ENCODE measurements at places on chromosomes 3 and 15.

DNA sequence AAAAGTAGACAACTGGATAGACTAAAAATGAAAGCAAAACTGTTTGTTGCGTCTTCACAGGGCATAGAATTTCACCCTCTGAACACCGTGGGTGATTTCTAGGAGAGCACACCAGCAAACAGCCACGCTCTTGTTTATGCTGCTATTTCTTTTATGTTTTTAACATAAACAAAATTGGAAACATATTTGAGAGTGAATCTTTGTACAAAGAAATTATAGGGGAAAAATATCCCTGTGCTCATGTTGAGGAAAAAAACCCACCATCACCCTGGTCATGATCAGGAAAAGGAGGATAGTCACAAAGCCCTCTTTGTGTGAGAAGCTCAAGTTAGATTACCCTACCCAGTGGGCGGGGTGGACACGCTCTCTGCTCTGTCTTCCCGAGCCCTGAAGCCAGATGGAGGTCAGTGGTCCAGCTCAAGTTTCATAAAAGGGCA is 313.3 kb downstream of the SATB1 start:
- DNase-seq = no peak

- DNase-seq = no peak
Observed at GRCh38 chr3:149809699-149810098, 3.3 kb upstream of the RNF13 start.

DNA sequence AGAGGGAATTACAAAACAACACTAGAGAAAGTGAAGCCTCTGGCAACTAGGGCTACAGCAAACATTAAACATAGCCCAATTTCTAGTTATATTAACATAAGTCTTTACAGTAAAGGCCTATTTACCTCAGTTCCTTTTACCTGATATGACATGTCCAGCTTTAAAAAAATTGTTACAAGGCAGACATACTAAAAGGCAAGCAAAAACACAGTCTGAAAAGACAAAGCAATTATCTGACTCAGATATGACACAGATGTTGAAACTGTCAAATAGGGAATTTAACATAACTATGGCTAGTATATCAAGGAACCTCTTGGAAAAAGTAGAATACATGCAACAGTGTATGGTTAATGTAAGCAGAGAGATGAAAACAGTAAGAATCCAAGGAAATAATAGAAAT is 238.6 kb downstream of the RAP2B start:
- DNase-seq = no peak

DNA sequence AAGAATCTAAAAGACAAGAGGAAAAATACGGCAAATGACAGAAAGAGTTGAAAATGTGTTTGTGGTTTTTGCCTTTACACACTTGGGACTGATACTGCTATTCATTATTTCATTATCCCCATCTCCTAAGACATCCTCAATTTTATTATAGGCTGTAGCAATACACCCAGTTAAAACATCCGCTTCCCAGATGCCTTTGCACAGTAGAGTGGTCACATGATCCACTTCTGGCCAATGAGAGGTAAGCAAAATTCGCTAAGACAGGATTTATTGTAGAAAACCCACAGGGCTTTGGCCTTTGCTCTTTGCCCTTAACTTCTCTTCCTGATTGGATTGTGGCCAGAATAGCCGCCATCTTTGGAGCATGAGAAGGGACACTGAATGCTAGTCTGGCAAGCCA is 53.2 kb upstream of the BOC start:
- no peak for DNase-seq

DNA sequence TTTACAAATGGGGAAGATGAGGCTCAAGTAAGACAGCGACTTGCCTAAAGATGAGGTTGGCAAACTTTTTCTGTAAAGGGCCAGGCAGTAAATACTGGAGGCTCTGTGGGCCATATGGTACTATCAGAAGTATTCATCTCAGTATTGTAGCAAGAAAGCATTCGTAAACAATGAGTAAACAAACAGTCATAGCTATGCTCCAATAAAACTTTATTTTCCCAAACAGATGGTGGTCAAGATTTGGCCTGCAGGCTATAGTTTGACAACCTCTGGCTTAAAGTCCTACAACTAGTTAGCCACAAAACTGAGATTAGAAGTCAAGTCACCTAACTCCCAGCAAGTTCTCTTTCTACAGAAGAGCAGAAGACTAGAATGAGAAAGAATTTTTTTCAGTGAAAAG is 177.0 kb upstream of the NECTIN3 start:
- DNase-seq = no peak

- no peak for DNase-seq
Observed at GRCh38 chr15:70324001-70324974, 226.6 kb upstream of the TLE3 start.

DNA sequence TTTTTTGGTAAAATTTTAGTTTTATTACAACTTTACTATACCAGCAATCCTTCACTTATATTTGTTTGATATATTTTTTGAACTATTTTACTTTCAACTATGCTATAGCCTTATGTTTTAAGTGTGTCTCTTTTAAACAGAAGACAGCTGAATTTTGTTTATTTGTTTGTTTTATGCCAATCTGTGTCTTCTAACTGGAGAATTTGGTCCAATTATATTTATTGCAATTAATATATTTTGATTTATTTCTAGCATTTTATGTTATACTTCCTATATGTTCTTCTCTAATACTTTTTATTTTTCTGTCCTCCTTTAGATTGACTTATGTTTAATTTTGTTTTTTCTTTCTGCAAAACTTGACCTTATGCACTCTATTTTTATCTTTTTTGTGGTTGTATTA is 4.9 kb upstream of the MME start:
- no peak for DNase-seq

- DNase-seq = no peak
Observed at GRCh38 chr15:95565016-95565600, 765.4 kb upstream of the NR2F2 start.

- no peak for DNase-seq
Observed at GRCh38 chr3:131972550-131972949, 62.3 kb downstream of the CPNE4 start.

GRCh38 chr3:153052096-153052460 is 109.9 kb upstream of the RAP2B start:
- DNase-seq = no peak

- DNase-seq = no peak
Observed at GRCh38 chr3:45008117-45008516, 18.0 kb upstream of the CLEC3B start.

GRCh38 chr15:59924812-59925522 is 79.1 kb upstream of the FOXB1 start:
- no peak for DNase-seq

GRCh38 chr15:71043373-71043772 is 71.9 kb upstream of the THSD4 start:
- no peak for DNase-seq

DNA sequence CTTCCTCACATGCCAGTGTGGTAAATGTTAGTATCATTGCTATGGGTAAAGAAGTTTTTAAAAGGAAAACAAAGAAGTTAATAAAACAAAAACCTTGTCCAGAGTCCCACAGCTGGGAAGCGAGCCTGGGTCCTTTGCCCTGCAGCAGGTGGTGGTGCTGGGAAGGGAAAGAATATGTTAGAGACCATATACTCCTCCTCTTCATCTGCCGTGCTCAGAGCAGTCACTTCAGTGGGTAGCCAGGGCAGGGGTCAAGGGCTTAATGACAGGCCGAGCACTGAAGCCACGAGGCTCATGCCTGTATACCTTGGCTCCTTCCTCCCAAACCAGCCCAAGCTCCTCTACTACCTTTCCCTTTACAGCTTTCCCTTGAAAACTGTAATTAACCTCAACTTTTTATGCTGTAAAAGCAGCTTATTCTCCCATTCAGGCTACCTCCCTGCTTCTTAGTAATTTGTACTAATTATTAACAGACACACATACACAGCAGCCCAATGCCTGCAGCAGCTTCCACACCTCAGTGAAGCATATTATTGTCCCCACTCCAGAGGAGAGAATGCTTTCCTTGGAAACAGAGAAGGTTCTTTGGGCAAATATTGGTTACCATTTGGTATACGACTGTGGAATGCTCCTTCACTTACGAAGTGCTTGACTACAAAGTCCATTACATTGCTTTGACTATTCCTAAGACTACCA is 362.1 kb downstream of the EPHB1 start:
- DNase-seq = no peak

- DNase-seq = no peak
Observed at GRCh38 chr3:128825117-128825725, 54.2 kb upstream of the ACAD9 start.

DNA sequence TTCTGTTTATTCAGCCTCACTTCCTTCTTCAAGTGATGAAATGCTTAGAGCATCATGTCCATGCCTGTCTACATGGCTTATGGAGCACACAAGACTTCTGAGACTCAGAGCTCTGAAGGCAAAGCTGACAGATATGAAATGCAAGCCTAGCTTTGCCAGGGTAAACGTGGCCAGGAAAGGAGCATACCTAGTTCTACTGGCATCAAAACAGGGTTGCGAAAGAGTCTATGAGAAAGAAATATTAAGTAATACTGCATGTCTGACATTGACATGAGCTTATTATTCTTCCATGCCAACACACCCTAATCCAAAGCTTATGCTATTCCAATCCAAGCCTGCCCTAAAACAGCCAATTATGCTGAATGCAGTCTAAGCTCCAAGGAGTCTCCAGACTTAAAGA is 391.5 kb downstream of the ERC2 start:
- DNase-seq = no peak

DNA sequence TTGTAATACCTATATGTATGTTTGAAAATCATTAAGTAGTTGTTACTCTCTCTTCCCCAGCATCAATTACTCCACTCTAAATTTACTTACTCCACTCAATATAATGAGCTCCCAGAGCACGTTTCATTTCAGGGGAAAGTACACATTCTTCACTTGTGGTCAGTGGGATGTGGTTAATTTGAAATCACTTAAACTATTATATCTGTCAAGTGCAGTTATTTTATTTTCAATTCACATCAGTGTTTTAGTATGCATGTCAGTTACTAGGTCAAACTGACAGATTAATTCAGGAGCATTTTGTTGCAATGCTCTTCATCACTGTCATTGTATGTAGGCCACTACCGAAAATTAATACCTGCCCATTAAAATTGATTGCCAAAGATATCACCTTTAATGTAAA is 376.1 kb downstream of the ZIC4 start:
- DNase-seq = no peak

GRCh38 chr15:59818336-59818735 is 129.2 kb upstream of the BNIP2 start:
- DNase-seq = no peak

GRCh38 chr3:191753196-191753595 is 292.2 kb downstream of the PYDC2 start:
- DNase-seq = no peak

- no peak for DNase-seq
Observed at GRCh38 chr3:45911511-45912226, 25.3 kb downstream of the CCR9 start.

- DNase-seq = no peak
Observed at GRCh38 chr15:89395461-89395871, 60.8 kb upstream of the POLG start.

- no peak for DNase-seq
Observed at GRCh38 chr3:63248015-63248414, 30.1 kb upstream of the SYNPR start.

DNA sequence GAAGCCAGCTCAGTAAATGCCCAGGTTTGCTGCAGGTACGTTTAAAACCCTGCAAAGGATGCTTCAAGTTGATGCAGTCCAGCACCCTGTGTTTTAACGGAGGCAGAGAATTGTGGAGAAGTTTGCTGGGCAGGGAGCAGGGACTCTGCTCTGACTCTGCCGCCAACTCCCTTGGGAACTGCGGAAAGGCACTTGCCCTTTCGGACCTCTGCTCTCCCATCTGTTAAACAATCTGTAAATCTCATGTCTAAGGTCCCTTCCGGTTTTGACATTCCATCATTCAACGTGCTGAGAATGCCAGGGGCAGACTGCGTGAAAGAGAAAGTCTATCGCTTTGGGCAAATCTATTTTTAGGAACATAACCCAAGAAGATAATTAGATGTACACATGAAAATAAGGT is 184.5 kb downstream of the OPA1 start:
- no peak for DNase-seq

DNA sequence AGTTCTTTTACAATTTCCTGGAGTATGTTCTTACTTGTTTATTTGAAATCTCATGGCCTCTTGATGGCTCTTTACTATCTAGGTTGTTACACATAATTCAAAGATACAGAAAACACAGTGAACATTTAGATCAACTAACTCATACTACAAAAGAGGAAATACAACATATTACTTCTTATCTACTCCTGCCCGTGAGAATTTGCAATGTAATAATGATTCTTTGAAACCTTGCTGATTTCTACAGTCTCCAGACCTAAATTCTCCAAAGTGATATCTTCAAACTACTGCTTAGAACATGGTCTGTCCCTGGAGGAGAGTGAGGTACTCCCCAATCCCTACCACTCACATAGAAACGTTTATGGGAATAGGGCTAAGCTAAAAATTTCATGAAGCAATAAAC is 29.9 kb upstream of the GOLGA8B start:
- DNase-seq = no peak

DNA sequence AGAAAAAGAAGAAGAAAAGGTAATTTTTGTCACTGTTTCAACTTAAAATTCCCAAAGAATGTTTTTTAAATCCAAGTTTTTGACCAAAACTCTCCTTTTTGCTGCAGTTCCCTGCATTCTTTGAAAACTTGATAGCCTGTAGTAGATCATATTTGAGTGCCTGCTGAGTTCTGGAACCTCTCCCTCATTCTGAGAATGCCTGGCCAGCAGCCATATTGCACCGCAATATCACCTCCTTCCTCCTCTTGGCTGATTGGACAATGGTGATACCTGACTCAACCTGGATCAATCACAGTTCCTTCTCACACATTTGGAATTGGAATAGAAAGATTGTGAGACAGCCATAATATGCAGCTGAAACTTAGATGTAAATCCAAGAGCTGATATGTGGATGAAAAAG is 97.6 kb upstream of the GAP43 start:
- DNase-seq = no peak

DNA sequence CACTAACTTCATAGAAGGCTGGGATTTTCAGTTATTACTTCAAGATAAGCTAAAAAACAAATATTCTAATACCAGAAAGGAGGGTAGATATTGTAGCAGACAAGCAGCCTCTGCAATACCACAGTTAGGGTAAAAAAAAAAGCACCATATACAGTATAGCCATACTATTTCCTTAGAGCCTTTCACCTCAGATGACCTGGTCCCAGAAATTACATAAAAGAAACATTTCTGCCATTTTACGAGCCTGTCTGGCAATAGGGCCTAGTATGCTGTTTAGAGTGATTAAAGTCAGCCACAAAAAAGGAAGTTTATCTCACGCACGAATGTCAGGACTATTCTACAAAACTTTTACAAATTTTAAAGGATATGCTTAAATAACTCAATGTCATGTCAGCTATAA is 1016.6 kb downstream of the PLOD2 start:
- no peak for DNase-seq

GRCh38 chr3:171778493-171778892 is 31.8 kb downstream of the PLD1 start:
- no peak for DNase-seq

DNA sequence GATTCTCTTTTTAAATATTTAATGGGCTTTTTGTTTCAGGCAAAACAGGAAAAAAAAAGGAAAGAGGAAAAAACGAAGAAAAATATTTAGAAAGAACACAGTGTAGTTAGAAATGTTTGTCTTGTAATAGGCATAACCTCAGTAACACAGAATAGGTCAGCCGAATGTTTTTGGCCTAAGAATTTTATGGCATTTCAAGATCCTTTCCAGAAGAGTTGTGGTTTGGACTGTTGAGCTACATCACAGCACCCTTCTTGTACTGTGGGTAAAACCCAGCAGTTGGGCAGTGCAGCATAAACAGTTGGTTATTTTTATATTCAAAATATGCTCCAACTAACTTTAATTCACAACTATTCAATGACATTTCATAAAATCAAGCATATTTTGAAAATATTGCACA is 474.4 kb upstream of the AGTR1 start:
- DNase-seq = no peak

- DNase-seq = no peak
Observed at GRCh38 chr3:102195198-102195948, 239.4 kb upstream of the ZPLD1 start.

All from GM19239 (cell line).